ENCODE measurements at places on chromosomes 6 and 20.

GRCh38 chr6:167590193-167590592, 236.5 kb upstream of the AFDN start:
- DNase-seq = no peak

- DNase-seq = no peak
Observed at GRCh38 chr6:170086639-170087420, 204.0 kb downstream of the DLL1 start.

GRCh38 chr20:50108556-50109235, 4.3 kb downstream of the UBE2V1 start:
- DNase-seq = no peak

- DNase-seq = no peak
Observed at GRCh38 chr6:128569732-128570679, 49.6 kb upstream of the PTPRK start.

DNA sequence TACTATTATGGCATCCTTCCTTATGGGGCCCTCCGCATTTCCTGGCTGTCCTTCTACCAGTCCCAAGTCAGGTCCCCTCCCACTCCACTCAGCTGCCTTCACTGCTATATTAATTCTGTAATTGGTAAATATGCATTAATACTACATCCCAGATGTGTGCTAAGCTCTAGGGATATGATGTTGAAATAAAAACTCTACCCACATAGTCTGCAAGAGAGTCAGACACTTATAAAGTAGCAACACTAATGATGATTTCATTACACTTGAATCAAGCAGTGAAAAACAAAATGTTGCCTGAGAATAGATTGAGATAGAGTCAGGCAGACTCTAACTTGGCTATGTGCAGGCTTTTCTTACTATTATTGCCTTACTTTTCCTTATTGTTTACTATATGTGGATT, 62.4 kb downstream of the AIG1 start:
- DNase-seq = no peak

- DNase-seq = no peak
Observed at GRCh38 chr20:62427172-62428001, at the start of gene RBBP8NL. Gene RBBP8NL, minus strand, starts transcription at chr20:62427539. Its CDS starts 7,892 bp downstream, at chr20:62419647.

GRCh38 chr6:100188754-100189153, 194.7 kb upstream of the MCHR2 start:
- no peak for DNase-seq

- no peak for DNase-seq
Observed at GRCh38 chr6:111871725-111872400, 1.4 kb downstream of the FYN start.

- no peak for DNase-seq
Observed at GRCh38 chr6:144493035-144493910, 208.1 kb downstream of the UTRN start.

DNA sequence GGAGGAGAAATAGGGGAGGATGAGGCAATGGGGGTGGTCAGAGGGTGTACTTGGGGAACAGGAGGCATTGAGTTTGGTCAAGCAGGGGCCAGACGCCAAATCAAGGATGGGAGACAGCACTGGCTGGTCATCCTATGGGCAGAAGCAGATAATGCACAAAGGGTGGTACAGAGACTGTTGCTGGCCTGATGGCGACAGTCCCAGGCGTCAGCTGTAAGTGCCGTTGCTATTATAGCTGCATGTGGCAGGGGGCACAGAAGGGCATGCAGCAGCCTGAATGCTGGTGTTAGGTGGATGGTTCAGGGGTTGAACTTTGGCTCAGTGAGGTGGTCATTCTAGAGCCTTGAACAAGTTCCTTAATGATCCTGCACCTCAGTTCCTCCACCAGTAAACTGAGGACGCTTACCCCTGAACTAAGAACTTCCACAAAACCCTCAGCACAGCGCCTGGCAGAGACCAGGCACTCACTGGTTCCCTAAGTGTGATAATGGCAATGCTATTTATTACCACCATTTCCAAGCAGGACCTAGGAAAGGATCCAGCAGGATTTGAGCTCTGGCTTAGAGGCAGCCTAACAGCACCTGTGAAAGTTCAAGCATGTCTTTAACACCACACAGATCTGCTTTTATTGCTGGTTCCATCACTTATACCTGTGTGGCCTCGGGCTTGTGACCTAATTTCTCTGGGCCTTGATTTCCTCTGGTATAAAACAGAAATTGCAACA, 162.7 kb downstream of the INSM1 start:
- DNase-seq = no peak

- DNase-seq = no peak
Observed at GRCh38 chr6:116514111-116514510, 2.7 kb downstream of the CALHM5 start.

All from activated gamma-delta T cell treated with anti-CD3 and anti-CD28 coated beads, Interleukin-2, amount 50 U/mL, for 16 hours (primary cell).